ENCODE measurements at places on chromosomes 13 and 19.

- no peak for DNase-seq
These were observed 298 bp upstream of the FAM98C start for GRCh38 chr19:38402623-38402966.

- DNase-seq: no peak
These were observed 19.0 kb downstream of the MAN2B1 start for GRCh38 chr19:12647490-12648071.

DNA sequence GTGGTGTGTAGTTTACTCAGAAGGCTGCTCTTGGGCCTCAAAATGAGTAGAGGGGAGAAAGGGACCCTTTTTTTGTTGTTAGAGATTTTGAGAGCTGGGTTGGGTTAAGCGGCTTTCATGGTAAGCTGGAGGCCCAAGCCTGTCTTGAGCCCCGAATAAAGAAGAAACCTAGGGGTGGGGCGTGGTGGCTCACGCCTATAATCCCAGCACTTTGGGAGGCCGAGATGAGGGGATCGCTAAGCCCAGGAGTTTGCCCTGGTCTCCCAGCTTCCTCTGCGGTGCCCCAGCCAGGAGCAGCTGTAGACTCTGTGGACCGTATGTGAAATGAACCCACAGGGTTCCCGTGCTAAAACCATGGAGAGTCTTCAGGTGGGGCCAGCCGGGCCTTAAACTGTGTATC, 56.1 kb downstream of the KDM4B start:
- DNase-seq: no peak

GRCh38 chr13:80884056-80884785, 543.3 kb upstream of the SPRY2 start:
- DNase-seq: no peak

DNA sequence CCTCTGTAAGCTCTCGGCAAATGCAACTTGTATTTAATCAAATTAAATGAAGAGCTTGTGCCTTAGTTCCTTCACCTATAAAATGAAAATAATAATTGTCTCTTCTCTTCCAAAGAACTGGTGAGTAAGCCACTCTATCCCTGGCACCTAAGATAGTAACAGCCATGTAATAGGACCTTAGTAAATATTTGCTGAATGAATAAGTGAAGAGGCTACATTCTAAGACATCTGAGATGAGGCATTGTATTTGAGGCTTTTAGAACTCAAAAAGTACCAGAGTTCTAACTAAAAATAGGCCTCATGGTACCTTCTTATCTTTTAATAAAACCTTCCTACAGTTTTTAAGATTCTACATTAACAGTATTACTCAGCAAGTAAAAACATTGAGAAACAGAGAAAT, 17.3 kb upstream of the DCLK1 start:
- DNase-seq: no peak

- no peak for DNase-seq
These were observed 765.2 kb downstream of the SLITRK1 start for GRCh38 chr13:83117046-83117445.

GRCh38 chr13:114257014-114257413, 22.3 kb downstream of the CDC16 start:
- no peak for DNase-seq

DNA sequence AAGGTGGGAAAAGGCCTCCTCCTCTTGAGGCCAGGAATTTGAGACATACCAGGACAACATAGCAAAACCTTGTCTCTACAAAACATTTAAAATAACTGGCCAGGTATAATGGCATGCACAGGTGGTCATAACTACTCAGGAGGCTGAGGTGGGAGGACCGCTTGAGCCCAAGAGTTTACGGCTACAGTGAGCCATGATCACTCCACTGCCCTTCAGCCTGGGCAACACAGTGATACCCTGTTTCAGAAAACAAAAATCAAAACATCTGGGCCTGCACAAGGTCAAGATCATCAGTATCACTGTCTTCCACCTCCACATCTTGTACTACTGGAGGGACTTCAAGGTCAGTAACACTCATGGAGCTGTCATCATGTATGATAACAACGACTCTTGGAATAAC, 742.7 kb upstream of the GPC6 start:
- no peak for DNase-seq

DNA sequence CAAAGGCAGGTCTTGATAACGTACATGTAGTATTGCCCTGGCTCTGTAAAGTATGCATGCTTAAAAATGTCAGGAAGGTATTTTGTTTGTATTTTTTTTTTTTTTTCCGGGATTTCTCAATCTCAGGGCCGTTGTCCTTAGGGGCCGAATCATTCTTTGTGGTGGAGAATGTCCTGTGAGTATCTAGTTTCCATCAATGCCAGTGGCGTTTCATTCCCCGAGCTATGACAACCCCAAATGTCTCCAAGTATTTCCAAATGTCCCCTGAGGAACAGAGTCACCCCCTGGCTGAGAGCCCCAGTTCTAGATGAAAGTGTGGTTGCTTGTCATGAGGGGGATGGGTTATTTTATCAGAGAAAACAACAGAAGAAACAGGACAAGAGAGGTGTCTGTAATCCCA, 68.7 kb downstream of the ACSBG2 start:
- DNase-seq: no peak

DNA sequence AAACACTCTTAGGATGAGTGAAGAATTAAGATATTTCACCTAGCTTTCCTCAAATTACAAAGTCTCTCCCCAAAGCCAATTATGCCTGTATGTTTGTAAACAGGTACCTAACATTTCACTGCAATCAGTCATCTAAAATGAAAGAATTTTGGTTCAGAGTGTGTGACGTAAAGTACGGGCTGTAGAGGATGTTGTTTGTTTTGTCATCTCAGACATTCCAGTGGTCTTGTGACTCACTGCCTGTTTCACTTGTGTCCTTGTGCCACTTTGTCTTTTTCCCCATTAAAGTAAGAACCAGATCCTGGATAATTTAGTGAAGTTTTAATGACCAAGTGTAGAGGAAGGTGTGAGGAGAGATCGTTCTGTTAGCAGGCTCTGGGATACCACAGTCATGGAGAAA, 28.6 kb upstream of the EID2 start:
- no peak for DNase-seq

DNA sequence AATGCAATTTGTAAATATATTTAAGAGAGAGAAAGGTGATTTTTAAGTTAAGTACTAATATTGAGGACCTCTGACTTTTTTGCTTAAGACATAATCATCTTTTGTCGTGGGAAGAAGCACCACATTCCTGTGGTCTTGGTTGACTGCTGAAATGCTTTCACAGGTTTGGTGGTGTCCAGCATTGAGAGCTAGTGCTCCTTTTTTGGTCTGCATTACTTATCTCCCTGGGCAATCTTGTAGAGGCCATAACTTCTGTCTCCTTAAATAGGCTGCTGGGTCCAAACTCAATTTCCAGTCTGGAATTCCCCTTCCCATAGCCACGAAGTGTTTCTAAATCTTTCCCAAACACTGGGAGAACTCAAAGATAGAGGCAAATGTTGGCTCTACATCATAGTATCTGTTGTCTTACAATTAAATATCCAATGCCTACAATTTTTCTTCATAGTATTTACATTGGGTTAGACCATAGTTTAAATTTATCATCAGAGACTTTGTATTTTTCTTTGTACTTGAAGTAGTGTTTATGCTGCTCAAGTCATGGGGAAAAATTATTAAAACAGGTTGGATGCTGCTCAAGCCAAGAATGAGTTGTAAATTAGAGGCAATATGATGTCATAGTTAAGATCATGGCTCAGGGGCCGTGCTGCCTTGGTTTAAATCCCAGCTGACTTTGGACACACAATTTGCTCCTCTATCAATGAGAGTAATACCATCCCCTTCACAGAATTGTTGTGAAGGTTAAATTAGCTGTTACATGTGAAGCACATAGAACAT, 105.6 kb downstream of the POSTN start:
- no peak for DNase-seq

GRCh38 chr19:1354970-1355567, 28.6 kb upstream of the NDUFS7 start:
- no peak for DNase-seq

DNA sequence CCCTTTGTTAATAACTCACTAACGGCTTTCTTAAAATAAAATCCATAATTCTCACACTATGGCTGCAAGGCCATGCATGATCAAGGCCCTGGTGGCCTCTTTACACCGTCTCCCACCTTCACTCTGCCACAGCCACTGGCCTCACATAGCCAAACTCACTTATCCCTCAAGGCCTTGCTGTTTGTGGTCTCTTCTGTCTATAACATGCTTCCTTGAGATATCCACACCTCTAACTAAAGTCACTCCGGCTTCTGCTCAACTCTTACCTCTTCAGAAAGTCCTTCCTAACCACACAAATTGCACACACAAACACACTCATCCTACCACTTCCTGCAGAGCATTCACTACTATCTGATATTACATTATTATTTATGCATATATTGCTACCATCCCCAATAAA, 262.5 kb downstream of the DIAPH3 start:
- no peak for DNase-seq

GRCh38 chr13:106104281-106104901, 431.1 kb downstream of the EFNB2 start:
- no peak for DNase-seq

GRCh38 chr19:51065221-51065960, 499 bp upstream of the KLK13 start:
- no peak for DNase-seq

DNA sequence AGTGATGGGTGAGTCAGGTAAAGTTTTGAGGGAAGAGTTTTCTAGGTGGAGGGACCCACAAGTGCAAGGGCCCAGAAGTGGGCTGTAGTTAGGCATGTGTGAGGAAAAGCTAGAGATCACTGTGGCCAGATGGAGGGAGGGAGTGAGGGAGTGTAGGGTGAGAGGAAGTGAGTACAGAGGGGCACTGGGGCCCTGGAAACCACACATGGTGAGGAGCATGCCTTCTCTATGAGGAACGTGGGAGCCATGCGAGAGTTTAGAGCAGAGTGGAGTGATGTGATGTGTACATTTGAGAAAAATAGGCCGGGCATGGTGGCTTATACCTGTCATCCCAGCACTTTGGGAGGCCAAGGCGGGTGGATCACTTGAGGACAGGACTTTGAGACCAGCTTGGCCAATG, 14.7 kb upstream of the SHKBP1 start:
- DNase-seq: no peak

GRCh38 chr13:98879957-98880356, 97.9 kb downstream of the DOCK9 start:
- no peak for DNase-seq

DNA sequence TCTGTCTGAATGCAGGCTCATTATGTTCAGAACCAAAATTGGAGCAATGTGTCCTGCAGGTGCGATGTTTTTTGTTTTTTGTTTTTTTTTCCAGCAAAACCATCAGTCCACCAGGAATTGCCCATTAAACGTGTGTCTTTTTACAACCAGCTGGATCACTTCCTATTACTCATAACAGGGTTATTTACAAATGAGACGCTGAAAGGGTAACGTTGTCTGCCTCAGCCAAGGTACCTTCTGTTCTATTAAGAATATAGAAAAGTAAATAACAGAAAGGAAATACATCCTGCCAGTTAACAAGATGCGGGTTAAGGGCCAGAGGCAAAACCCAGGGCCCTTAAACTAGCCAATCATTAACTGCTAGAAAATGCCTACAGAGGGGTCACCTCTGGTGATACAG, 590.4 kb downstream of the TBC1D4 start:
- DNase-seq: no peak

DNA sequence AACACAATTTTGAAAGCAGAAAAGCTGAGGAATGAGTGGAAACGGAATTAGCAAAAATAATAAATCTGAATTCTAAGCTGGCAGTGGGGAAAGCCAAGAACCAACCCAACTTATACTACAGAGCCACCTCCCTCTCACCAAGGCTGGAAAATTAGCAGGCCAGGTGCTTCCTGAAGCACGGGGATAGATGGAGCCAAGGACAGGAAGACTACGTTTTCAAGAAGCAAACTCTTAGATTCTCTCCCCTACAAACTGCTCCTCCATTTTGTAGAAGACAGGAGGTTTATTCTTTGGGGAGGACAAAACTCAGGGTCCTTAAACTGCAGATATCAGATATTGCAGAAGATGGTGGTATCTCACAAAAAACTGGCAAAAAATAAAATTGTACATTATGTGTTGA, 8.8 kb downstream of the CCDC70 start:
- DNase-seq: no peak

DNA sequence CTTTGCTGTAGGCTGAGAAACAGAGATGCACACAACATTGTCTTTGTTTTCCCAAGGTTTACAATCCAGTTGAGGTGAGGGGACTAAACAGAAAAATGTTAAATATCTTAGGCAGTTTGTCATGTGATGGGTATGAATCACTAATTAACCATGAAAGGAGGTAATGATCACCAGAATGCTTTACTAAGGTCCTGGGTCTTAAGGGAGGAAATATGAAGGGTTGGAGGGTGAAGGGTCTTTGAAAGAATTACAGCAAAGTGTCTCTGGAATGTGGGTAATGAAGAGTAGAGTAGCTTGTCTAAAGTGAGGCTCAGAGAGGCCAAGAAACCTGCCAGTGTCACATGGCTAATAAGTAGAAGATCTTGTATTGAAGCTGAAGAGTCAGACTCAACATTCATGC, 19.0 kb downstream of the BIVM start:
- DNase-seq: no peak

DNA sequence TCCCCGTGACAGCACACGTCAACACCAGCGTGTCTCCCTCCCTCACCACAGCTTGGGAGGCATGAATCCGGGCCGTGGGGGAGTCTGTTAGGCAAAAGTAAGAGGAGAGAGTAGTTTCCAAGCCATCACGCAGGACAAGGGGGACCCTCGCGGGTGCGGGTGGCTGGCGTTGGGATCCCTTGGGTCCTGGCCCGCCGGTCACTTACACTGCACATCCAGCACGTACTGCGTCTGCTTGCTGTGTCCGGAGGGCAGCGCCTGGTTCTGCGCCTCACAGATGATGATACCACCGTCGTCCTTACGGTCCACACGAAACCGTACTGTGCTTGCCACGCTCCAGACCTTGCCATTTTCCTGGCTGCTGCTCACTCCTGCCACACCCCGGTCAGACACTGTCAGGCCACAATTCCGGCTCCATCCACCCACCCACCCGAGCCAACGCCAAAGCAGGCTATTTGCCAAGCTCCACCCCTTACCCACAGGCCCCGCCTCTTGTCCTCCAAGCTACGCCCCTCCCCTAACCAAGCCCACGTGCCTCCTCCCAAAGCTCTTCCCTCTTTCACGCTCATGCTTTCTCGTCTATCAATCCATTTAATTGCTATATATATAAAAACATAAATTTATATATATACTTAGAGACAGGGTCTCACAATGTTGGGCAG, 6.6 kb upstream of the ZNF428 start:
- no peak for DNase-seq

DNA sequence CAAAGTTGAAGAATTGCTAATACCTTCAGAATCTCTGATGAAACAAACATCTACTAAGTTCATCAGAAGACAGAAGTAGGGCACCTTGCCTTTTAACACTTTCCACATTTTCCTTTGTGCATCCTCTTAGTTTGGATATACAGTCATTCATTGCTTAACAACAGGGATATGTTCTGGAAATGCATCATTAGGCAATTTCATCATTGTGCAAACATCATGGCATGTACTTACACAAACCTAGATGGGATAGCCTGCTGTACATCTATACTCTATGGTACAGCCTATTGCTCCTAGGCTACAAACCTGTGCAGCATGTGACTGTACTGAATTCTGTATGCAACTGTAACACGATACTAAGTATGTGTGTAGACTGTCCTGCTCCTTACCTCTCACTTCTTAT, 169.8 kb downstream of the SUCLA2 start:
- DNase-seq: no peak

All from NCI-H2107 (cell line).